NCI-H460 (cell line): ENCODE measurements at places on chromosomes 5 and 9.

- no peak for DNase-seq
Measured at GRCh38 chr5:142422429-142422828, 97.6 kb upstream of the SPRY4 start.

GRCh38 chr9:121242219-121242958, 25.6 kb upstream of the GSN start:
- no peak for DNase-seq

DNA sequence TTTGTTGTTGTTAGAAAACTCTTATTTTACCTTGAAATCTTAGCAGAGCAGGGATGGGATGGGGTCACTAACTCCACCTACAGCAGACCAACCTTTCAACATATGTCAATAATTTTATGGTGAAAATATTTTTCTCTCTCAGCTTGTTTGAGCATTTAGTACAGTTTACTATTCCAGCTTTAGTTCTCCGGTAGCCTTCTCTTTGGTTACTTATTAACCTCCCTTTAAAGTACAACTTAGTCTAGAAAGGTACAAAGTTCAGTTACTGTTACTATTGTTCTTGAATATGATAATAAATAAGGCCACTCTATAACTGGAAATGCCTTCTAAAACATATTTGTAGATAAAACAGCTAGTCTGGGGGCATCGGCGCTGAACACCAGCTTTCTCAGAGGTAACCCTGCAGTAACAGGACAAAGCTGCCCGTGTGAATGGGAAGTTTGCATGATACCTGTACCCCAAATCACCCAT, 233.3 kb downstream of the PCSK1 start:
- DNase-seq = no peak

DNA sequence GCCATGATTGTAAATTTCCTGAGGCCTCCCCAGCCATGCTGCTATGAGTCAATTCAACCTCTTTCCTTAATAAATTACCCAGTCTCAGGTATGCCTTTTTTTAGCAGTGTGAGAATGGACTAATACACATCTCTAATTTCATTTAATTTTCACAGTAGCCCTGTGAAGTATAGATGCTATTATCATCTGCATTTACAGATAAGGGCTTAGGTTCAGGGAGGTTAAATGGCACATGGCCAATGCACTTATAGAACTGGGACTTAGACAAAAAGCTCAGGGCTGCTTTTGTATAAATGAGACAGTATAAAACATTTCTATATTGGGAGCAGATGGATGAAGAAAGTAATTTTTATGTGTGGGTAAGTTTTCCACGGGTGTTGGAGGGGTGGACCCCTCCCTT, 62.9 kb upstream of the PANK3 start:
- no peak for DNase-seq

- no peak for DNase-seq
Measured at GRCh38 chr9:8437259-8437658, 637.7 kb upstream of the DMAC1 start.

GRCh38 chr9:109286571-109286977, 34.3 kb downstream of the EPB41L4B start:
- DNase-seq = peak; percentile 36

- no peak for DNase-seq
Measured at GRCh38 chr5:154395407-154396106, 50.2 kb upstream of the SAP30L start.

GRCh38 chr5:131983244-131983771, 28.1 kb downstream of the ACSL6 start:
- DNase-seq = no peak

DNA sequence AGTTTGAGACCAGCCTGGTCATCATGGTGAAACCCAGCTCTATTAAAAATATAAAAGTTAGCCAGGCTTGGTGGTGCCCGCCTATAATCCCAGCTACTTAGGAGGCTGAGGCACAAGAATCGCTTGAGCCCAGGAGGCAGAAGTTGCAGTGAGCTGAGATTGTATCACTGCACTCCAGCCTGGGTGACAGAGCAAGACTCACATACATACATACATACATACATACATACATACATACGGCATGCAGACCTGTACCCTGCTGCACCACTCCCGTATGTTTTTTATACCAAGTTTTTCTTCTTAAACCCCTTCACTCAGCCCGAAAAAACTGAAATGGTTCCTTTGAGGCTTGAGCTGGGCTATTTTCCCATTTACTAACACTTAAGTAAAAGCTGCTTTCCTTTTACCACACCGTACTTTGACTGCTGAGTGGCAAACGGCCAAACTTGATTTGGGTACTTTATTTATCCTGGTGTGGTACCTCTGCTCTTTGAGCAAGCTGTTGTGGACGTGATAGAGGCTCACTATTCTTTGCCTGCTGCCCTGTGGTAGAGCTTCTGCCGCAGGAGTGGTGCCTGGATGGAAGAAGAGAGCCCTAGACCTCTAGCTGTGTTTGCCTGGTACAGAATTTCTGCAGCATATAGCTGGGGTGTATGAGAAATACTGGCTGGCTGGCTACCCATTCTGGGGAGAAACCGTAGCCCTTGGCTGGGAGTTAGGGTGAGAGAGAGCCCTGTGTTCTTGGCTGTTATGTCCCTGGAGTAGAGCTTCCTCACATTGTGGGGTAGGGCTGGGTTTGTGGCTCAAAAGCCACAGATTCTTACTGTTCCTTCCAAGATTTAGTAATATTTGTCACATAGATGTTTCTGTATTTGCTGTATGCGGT, 19.4 kb downstream of the IPO11 start:
- no peak for DNase-seq

DNA sequence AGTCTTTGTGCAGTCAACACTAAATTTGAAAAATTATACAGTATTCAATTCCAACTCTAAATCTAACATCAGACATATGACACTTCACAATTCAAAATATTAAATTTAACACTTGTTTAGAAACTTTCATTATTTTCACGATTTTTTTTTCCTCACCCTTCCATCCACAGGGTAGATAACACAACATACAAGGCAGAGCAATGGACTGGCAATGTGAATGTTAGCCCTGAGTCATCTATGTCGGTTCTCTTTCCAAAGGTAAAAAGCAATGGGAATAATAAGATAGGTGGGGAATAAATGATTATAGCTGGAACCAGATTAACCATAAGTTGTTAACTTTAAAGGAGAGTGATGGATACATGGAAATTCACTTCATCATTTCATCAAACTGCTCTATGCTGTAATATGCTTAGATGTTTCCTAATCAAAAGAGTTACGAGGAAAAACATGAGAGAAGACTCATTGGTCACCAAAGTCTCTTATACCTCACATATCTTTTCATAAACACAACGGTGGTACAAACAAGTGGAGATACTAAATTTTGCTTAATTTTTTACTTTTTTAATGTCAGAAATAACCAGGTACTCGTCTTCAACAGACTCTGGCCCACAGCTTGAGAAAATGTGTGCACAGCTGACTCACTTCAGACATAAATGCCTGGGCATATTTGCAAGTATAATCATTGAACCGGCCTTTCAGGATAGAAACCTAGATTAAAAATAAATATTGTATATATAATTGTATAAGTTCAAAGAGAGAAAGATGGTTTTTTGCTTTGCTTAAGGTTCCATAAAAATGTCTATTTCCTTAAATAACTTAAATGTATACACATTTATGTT, 23.0 kb downstream of the RFX3 start:
- DNase-seq = no peak

DNA sequence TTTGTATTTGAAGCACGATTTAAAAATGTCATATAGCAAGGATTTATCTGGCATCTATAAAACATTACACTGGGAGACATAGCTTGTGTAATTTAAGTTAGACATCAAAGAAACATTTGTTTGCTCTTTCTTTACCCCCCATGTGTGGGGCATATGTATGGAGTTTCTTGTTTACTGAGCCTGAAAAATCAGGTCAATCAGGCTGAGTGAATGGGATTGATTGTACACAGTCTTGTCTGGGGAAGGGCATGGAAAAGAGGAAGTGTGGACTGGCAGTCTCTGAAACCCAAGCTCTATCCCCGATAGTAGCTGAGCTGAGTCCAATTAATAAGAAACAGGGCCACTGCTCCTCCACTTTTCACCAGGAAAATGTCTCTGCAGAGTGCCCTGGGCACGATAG, 49.4 kb downstream of the SLC46A2 start:
- no peak for DNase-seq

DNA sequence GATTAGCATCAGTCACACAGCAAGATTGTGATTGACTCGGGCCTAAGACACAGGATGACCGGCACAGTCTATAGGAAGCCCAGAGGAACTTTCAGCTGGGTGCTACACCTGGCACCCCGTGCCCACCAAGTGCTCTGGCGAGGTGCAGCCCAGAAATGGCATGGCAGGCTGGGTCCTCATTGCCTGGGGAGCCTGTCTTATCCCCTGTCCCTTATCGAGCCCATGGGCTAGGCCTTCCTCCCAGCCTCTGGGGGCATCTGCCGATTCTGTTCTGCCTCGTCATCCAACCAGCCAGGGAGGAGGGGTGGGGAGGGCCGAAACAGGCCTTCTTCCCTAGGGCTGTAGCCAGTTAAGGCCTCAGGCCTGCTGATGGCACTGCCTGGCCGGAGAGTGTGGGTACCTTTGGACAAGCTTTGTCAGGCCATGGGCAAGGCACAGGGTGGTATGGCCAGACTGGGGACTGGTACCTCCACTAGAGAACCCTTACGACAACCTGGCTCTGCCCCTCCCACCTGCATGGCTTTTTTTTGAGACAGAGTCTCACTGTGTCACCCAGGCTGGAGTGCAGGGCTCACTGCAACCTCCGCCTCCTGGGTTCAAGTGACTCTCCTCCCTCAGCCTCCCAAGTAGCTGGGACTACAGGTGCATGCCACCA, 1.6 kb downstream of the GRK6 start:
- DNase-seq = no peak

DNA sequence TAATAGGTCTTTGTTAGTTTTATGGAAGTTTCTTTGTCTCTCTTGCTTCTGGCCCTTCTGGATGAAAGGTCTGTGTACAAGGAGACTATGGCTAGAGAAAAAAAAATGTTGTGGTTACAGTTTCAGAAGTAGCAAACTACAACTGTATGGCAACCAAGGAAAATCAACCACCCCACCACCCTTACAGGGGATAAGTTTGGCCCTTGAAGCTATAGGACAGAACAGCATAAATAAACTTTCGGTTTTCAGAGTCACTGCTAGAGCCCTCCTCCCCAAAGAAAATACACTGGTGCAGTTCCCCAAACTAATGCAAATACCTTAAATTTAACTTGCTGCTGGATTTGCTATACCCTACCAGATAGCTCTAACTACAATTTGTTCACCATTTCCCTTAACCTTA, 1216.7 kb downstream of the EFNA5 start:
- DNase-seq = no peak

DNA sequence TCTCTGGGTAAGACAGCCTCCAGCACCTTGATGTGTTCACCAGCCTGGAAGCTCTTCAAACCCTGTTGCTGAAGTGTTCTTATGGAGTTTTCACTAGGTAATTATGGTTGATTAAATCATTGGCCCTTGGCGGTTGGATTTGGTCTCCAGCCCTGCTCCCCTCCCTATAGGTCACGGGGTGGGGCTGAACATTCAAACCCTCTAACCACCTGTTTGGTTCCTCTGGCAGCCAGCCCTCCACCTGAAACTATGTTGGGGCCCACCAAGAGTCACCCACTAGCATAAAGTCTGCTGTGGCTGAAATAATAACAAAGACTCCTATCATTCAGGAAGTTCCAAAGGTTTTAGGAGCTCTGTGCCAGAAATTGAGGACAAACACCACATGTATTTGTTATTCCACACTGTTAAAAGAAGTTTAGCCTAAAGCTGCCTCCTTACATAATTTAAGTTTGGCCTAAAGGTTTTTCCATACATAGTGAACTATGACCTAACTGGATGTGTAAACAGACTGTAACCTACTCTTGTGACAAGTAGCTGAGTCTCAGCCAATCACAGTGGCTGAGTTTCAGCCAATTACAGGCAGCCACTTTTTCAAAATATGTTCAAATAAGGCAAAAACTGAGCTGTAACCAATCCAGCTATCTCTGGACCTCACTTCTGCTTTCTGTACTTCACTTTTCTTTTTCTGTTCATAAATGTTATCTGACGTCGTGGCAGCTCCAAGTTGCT, 34.8 kb downstream of the TMEM252 start:
- no peak for DNase-seq

DNA sequence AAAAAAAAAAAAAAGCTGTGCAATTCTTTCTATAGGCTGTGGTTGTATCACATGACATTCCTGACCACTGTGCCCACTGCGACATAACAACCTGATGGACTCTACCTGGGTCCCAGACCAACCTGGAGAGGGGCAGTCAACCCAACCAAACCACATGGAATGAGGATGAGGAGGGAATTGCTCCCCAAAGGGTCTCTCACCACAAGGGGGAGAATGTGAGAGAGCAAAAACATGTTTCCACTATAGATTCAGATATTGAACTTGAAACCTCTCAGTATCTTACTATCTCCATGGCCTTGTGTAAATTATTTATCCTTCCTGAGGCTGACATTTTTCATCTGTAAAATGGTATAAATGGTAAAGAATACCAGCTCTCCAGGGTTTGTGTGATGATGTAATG, 66.9 kb upstream of the SV2C start:
- DNase-seq = no peak

DNA sequence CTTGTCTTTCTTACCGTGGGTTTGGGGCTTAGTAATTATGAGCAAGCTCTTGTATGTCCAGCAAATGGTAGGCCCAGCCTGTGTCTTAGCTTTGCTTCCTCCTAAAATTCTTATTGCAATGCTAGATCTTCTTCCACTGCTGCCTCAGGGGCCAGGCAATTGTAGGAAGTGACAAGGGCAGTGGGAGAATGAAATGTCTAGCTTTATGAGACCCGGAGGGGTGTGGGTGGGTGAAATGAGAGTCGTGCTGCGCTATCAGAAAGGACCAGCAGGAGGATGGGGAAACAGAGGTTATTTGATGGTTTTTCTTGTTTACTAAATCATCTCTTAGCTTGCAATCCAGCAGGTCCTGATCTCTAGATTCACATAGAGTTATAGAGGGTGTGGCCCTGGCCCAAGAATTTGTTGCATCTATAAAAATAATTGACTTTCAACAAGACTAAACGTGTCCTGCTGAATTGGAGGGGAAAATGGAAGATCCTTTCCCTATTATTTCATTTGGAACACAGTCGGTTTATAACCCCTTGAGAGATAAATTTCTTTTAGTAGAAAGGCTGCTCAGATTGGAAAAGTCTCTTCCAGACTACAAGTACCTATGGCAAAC, 43.7 kb downstream of the ZNF366 start:
- no peak for DNase-seq

- no peak for DNase-seq
Measured at GRCh38 chr5:179829732-179830435, 9.2 kb downstream of the SQSTM1 start.

GRCh38 chr5:150302301-150303069, at the start of gene ARSI:
ARSI (minus strand) TSS chr5:150302905; CDS start chr5:150302373, 532 bp downstream.
- no peak for DNase-seq

- DNase-seq = no peak
Measured at GRCh38 chr5:176548967-176549444, at the start of gene CDHR2. CDHR2 (plus strand) TSS chr5:176549342; CDS start chr5:176565353, 16,011 bp downstream.

DNA sequence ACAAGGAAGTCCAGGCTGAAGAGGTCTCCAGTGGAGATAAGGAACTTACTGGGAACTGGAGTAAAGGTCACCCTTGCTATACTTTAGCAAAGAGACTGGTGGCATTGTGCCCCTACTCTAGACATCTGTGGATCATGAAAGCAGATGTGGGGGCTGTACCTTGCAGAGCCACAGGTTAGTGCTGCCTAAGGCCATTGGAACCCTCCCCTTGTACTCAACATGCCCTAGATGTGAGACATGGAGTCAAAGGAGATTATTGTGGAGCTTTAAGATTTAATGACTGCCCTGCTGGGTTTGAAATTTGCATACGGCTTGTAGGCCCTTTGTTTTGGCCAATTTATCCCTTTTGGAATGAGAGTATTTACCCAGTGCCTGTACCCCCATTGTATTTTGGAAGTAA, 397.3 kb upstream of the GRIN3A start:
- DNase-seq = no peak
